ENCODE measurements at places on chromosomes 12 and 14.

- DNase-seq = no peak
Measured at GRCh38 chr12:94089891-94090290, 58.5 kb upstream of the PLXNC1 start.

DNA sequence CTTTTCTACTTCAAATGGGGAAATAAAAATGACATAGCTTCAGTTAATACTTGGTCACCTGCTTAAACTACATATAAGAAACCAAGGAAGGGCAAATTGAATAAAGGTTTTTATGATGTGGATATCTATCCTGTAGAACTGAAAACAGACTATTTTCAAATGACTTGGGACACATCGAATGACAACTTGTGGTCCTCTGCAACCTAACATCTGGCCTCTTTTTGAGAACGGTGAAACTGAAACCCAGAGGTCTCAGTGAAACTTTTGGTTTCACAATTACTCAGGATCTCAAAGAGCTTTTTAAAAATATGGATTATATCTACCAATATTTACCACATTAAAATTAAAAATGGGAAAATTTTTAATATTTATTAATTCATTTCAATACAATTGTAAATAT lies 65.2 kb downstream of the PPP2R5E start:
- DNase-seq = no peak

DNA sequence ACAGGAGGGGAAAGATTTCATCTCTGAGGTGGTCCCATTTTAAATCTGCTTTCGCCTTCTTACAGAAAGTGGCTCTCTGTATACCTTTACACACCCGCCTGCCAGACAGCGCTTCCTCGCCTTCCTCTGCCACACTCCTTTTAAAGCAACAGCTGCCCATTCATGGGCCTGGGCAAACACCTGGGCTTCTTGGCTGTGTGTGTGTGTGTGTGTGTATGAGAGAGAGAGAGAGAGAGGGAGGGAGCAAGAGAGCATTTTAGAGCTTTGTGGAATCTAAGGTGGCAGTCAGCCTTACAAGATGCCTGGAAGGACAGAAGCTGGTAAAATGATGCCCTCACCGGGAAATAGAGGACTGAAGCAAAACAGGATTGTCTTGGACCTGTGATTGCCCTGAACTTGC lies 20.0 kb downstream of the PTHLH start:
- DNase-seq = no peak

- DNase-seq = peak; percentile 52
Measured at GRCh38 chr14:76090616-76091391, 60.9 kb upstream of the GPATCH2L start.

DNA sequence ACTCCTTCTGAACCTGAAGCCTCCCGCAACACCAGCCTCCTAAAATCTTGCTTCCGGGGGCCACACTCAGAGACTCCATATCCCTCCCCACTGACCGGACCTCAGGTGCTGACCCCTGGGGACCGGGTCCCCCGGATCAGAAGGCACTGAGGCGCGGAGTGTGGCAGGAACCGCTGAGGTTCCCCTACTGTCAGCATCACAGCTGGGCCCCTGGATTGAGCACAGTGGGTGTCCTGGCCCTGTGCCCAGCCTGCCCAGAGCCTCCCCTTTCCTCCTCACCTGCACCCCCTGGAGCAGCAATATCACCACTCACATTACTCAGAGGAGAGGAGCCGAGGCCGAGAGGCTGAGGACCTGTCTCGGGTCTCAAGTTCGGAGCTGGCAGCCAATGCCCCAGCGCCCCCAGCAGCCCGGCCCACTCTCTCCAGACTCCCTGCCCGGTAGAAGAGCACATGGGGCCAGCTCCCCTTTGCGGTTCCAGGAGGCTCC lies 101.2 kb upstream of the EIF5 start:
- DNase-seq = no peak

DNA sequence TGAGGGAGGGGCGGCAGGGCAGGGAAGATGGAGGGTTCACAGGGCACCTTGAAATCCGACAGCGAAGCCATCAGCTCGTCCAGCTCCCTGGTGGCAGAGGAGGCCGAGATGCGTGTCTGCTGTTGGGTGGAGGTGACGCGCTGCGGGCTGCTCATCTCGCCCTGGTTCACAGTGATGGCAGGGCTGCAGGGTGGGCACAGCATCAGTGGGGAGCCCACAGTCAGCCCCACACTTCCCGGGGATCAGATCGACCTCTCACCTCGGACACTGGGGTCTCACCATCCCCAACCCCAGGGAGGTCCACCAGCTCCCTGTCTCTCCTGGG lies 20.6 kb upstream of the RPLP0 start:
- DNase-seq = no peak

DNA sequence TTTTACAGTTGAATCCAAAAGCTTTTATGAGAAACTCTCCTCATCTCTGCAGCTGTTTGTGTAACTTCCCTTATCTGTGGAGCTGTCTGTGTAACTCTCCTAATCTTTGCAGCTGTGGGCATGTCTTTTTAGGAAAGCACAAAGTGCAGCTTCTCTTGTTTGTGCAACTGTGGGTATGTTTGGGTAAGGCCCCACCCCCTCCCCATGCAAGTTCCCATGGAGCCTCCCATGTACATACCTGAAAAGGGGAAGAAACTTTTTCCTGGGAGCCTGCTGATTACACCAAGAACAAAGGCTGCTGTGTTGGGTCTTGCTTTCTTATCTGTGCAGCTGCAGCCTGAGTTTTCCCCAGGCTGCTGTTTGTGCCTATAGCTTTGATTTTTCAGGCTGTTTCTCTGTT lies 42.7 kb upstream of the CDKN3 start:
- no peak for DNase-seq

DNA sequence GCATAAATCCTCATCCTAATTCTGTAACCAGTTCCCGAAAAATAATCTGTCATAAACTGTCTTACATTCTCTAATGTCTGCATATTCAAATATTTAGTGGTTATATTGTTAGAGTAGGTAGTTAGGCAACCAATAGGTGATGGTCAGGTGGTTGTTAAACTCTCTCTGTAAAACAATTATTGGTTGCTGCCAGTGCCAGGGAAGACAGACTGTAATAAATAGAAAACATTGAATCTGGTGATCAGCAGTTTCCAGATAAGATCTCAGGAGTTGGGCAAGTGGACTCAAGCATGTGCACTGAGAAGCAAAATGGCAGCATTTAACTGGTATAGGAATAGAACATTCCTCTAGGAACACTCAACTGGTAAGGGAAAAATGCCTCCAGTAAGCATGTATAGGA lies 325.5 kb downstream of the ACSS3 start:
- DNase-seq = no peak

DNA sequence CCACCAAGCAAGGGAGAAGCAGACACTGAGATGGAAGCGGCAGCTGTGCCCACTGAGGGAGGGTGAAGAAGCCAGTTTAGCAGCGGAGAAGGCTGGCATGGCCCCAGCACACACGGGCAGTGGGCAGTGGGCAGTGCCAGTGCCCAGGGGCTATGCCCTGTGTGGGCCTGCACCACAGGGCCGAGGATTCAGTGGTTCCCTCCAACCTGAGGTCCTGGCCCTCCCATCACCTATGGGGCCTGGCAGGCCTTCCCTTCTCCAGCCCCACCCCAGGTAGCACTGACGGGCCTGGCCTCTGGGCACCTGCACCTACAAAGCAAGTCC lies 81.1 kb downstream of the ITPK1 start:
- no peak for DNase-seq

- no peak for DNase-seq
Measured at GRCh38 chr12:109744026-109744425, 30.4 kb downstream of the FAM222A start.

GRCh38 chr12:56922031-56922430 lies 12.2 kb downstream of the SDR9C7 start:
- no peak for DNase-seq

GRCh38 chr12:128513831-128514230 lies 246.9 kb downstream of the TMEM132C start:
- no peak for DNase-seq
